ENCODE measurements at places on chromosomes 6 and 20. TPM values are rescaled to one million over a fixed set of nuclear protein-coding genes. Genes with fewer than 3 reads are reported as not detected.

Gene PPT2
- total RNA-seq = 12.1 TPM

Gene DUSP15
- total RNA-seq = 0.09 TPM

Gene CTCFL
- total RNA-seq = 0.23 TPM

Gene EPB41L1
- total RNA-seq = 28.2 TPM

Gene EYA2
- 0.94 TPM for total RNA-seq

Gene SAMD5
- total RNA-seq = 1.3 TPM

Gene ELOVL4
- 7.7 TPM for total RNA-seq

Gene SALL4
- 0.09 TPM for total RNA-seq

Gene SSTR4
- total RNA-seq = not detected

Gene PLCG1
- total RNA-seq = 63.6 TPM

Gene MUC22
- not detected for total RNA-seq

Gene C20orf144
- not detected for total RNA-seq

Gene TAGAP
- total RNA-seq = not detected

Gene GATA5
- total RNA-seq = 0.77 TPM

Gene SNAI1
- total RNA-seq = 10.0 TPM

Gene MLN
- not detected for total RNA-seq

Gene RNF217
- 6.6 TPM for total RNA-seq

Gene GTSF1L
- total RNA-seq = not detected

Gene SUMO4
- total RNA-seq = not detected

Gene RBPJL
- total RNA-seq = not detected

Gene OTOR
- total RNA-seq = not detected

Gene C20orf204
- 0.12 TPM for total RNA-seq

Gene HLA-DQA2
- not detected for total RNA-seq

Gene HM13
- 109 TPM for total RNA-seq

Gene TP53TG5
- total RNA-seq = not detected

Gene SLC17A1
- not detected for total RNA-seq

Gene GSTA3
- not detected for total RNA-seq

Gene CNR1
- total RNA-seq = 8.3 TPM

Gene NKX2-4
- not detected for total RNA-seq

Gene SPTLC3
- 5.0 TPM for total RNA-seq

Gene NKAPL
- 2.3 TPM for total RNA-seq

Gene SIRPG
- total RNA-seq = not detected

Gene LCA5
- 4.2 TPM for total RNA-seq

Gene DSP
- total RNA-seq = 1.6 TPM

Gene LIN28B
- total RNA-seq = not detected

Gene PLA2G7
- total RNA-seq = not detected

Gene UBD
- total RNA-seq = not detected

Gene LRFN2
- total RNA-seq = not detected

Gene ACSS1
- 34.0 TPM for total RNA-seq

Gene HMGA1
- total RNA-seq = 75.5 TPM

Gene NR2E1
- not detected for total RNA-seq

Gene PREX1
- total RNA-seq = 2.4 TPM

Gene KAT14
- 15.7 TPM for total RNA-seq

Gene ZBTB46
- 3.4 TPM for total RNA-seq

Gene WFDC12
- not detected for total RNA-seq

Gene MYO6
- 6.4 TPM for total RNA-seq

All from pericardium fibroblast (primary cell).